NCI-H1048 (cell line): ENCODE measurements at places on chromosomes 7 and 10.

- DNase-seq = no peak
Observed at GRCh38 chr7:157019718-157020451, 9.4 kb upstream of the MNX1 start.

- DNase-seq = no peak
Observed at GRCh38 chr7:132609222-132609621, 33.0 kb upstream of the PLXNA4 start.

DNA sequence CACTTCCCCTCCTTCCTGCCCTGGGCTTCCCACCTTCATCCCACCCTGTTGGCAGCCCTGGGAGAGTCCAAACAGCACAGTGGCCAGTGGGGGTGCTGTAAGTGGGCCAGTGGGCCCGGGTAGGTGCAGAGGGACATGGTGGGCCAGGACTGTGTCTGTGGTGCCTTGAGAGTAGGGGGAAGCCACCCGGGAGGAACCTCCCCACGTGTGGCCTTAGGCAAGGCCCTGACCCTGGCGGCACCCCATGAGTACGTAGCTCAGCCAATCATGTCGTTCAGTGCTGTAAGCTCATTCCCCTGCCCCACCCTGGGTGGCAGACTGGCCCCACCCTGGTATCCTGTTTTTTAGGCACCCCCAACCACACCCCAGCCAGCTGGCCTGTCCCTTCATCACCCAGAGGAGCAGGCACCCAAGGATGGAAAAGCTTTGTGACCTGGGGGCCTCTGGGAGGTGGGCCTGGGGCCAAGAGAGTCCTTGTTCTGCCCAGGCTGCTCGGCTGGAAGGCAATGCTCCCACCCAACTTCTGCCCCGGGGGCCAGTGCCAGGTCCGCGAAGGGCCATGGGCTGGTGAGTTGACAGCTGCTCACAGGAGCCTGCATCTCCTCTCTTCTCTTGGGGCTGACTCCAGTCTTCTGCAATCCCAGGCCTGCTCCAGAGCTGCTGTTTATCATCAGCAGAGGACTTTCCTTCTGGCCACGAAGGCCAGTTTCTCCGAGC, 41.6 kb downstream of the TSPAN15 start:
- DNase-seq = no peak

DNA sequence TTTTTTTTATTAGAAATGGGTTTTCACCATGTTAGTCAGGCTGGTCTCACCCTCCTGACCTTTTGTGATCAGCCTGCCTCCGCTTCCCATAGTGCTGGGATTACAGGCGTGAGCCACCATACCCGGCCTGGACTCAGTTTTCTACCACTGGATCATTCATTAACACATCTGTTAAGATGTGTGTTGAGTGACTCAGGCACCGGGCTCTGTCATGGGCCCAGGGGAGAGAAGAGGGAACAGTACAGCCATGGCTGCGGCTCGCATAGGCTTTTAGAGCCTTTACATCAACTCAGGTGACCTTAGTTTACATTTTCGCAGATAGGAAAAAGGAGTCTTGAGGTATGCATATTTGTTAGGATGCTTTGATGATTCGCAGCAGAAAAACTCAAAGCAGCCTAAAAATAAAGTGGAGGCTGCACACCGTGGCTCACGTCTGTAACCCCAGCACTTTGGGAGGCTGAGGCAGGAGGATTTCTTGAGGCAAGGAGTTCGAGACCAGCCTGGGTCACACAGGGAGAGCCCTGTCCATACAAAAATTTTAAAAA, 3.1 kb upstream of the ARPC1B start:
- no peak for DNase-seq

GRCh38 chr7:92851732-92852131, 15.4 kb upstream of the CDK6 start:
- DNase-seq = no peak

- no peak for DNase-seq
Observed at GRCh38 chr10:71278691-71279588, 40.1 kb upstream of the SLC29A3 start.

GRCh38 chr7:40162516-40162915, 27.7 kb downstream of the SUGCT start:
- DNase-seq = no peak
